ENCODE measurements at places on chromosomes 2 and 18.

- DNase-seq = no peak
Measured at GRCh38 chr2:181614874-181615638, 41.8 kb downstream of the CERKL start.

- no peak for DNase-seq
Measured at GRCh38 chr2:230408244-230408842, 7.7 kb upstream of the SP100 start.

- peak; percentile 18 for DNase-seq
Measured at GRCh38 chr2:27494944-27495554, at the start of gene FNDC4. FNDC4 (minus strand) TSS chr2:27495200; CDS start chr2:27494679, 521 bp downstream.

DNA sequence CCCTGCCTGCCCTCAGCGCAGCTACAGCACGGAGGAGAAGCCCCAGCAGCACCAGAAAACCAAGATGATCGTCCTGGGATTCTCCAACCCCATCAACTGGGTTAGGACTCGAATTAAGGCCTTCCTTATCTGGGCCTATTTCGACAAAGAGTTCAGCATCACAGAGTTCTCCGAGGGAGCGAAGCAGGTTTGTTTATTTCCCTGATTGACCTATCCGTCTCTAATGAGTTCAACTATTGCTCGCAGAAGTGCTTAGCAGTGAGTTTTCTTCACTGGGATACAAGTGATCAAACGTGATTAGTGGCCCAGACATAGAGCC, 639 bp downstream of the MAIP1 start:
- no peak for DNase-seq

DNA sequence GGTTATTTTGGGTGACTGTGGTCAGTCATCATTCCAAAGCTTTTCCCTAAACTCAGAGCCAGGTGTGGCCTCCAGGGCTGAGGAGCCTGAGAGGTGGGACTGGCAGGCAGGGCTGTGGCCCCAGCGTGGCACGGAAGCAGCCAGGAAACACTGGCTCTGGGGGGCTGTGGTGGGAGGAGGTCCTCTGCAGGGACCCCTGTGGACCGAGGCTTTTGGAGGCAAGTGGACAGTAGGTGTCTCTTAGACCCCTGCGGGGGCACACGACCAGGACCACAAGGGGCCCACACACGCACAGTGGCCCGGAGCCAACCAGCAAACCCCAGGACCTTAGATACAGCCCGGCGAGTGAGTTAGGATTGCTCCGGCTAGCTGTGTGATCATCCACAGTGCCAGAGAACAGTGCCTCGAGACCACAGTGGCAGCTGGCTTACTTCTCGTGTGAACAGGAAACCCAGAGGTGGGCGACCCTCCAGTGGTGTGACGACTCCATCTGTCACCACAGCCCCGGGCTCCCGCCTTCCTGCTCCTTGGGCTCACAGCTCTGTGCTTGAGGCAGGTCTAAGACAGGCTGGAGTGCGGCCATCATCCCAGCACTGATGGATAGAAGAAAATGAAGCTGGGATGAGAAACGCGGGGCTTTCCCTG, 1.6 kb upstream of the RTP5 start:
- peak; percentile 41 for DNase-seq

DNA sequence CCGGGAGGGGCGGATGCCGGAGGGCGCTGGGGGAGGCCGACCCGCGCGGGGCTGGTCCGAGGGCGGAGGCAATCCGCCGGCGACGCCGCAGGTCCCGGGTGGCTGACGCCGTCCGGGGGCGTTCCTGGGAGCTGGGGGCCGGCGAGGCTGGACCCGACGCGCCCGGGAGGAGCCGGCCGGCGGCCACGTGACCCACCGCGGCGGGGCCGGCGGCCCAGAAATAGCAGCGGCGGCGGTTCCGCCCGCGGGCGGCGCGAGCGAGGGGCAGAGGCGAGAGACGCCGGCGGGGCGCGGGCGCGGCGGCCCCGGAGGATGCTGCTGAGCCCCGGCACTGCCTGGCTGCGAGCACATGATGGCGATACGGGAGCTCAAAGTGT, at the start of gene RAB31:
RAB31 (plus strand) TSS at position 245 of the 377 bp plus-strand sequence; CDS start at position 350, 105 bp downstream.
- no peak for DNase-seq

DNA sequence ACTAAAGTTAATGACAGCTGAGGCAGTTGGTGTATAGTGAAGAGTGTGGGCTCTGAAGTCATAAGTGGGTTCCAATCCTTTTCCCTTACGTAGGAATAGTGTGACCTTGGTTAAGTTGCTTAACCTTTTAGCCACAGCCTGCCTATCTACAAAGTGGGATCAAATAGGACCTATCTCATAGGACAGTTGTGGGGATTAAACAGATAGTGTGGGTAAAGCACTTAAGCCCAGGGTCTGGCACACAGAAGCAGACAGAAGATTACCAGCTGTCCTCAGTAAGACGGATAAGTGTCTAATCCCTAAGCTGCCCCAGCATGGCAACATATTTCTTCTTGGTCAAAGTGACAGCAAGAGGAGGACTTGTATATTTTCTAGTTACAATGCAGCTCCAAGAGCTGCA, 28.2 kb downstream of the UBE2F start:
- no peak for DNase-seq

- DNase-seq = no peak
Measured at GRCh38 chr2:107685421-107685986, 141.2 kb upstream of the RGPD4 start.

DNA sequence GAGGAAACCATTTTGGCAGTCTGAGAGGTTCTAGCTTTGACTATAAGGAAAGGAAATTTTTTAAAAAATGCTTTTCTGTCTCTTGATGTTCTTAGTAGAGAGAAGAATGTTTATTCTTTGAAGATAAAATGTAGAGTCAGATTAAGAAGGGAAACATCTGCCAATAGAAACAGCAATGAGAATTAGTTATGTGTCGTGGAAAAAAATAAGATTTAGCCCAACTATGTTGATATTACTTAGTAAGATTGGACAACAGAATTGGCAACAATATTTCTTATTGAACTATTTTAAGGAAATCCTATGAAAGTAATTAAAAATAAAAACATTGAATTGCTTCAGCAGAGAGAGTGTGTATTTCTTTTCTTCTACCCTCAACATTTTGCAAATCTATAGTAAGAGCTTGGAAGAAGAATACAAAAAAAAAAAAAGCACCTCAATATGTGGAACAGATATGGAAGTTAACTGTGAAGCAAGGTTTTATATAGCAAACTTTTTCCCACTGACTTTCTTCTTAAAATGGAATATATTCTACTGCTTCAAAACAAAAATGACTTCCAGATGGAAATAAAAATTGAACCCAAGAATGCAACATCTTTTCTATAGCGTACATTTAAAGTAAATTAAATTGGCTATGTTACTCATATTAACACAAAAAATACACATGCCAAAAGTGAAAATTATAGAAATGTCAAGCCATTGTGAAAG, 177.9 kb downstream of the FAM124B start:
- no peak for DNase-seq

GRCh38 chr2:10495311-10495987, 47.3 kb upstream of the ODC1 start:
- DNase-seq = no peak

DNA sequence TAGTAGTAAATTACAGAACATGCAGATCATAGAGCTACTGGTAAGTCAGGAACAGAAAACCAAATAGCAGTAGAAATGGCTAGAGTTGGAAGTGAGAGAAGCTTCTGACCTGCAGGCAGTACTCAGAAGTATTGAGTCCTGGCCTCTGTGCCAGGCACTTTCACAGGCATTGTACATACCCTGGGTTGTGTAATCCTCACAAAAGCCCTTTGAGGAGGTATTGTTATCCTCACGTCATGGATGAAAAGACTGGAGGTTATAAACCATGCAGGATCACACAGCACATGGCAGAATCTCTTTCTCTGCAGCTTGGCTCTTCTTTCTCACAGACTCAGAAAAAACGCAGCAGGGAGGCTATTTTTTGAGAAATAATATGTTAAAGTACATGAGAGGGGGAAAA, 789.3 kb upstream of the FAM98A start:
- DNase-seq = no peak

- DNase-seq = no peak
Measured at GRCh38 chr2:120637847-120638246, 97.8 kb upstream of the GLI2 start.

DNA sequence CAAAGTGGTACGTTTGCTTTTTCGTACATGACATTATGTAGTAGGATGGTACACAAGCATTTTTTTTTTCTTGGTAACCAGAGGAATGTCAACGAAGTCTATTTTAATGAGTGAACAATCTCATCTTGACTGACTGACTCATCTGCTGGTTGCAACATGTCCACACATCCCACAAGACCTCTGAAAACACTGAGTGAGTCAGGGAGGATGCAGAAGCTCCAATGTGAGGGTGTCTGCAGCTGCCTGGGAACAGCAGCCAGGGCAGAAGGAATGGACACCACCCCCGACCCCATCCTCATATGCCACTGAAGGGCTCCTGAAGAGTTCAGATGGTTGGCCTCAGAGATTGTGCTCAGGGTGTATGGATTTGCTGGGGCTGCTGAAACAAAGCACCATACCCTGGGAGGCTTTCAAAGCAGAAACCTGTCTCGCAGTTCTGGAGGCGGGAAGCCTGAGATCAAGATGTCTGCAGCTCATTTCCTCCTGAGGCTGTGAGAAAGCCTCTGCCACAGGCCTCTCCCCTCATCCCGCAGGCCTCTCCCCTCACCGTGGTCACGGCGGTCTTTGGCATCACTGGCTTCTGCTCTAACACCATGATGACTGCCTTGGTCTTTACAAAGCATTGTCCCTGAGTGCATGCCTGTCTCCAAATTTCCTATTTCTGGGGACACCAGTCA, 124.6 kb downstream of the LRATD1 start:
- DNase-seq = no peak

DNA sequence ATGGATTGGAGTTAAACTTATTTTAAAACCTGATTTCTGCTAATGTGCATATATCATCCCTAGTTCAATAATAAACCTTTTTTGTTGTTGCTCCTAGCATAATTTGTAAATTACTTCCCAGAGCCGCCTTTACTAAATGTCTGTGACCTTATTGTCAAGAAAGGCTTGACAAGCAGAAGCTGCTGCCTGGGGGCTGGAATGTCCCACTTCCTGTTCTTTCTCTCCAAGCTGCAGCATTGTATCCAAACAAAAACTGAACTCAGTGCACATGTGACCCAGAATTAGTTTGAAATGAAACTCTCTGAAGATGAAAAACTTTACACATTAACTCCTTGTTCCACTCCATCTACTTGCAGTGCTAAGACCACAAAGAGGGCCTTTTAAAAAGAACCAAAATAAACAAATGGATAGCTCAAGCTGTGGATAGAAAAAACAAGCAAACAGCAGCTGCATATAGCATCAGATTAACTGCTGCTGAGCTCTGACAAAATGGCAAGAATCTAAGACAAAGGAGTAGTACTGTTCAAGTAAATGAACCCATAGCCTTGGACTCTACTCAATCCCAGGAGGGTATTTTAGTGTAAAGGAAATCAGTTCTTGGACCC, 99.8 kb upstream of the NEUROD1 start:
- DNase-seq = no peak

DNA sequence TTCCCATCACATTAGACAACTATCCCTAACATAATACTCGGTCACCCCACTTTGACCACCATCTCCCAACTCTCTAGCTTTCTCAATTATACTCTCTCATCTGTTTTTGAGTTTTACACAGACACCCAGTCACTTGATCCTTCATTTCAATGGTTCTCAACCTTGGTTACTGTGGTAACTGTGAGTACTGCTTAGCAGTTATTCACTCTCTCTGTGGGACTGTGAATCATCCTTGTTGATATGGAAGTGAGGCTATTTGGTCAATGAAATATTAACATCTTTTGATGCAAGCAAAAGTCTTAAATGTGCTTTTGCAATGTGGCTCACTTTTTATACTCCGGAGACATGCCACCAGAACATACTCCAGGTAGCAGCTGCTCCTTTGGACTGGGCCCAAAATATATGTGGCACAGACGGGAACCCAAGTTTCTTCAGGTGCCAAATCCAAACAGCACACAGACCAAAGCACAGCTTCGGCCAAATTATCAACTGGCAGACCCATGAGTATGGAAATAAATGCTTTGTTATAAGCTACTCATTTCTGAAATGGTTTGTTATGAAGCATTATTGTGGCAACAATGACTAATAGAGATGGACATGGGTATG, 75.0 kb upstream of the SLC25A52 start:
- DNase-seq = no peak

GRCh38 chr2:43102366-43103092, 123.9 kb downstream of the ZFP36L2 start:
- DNase-seq = no peak

- DNase-seq = no peak
Measured at GRCh38 chr2:65059071-65059470, 2.9 kb downstream of the CEP68 start.

DNA sequence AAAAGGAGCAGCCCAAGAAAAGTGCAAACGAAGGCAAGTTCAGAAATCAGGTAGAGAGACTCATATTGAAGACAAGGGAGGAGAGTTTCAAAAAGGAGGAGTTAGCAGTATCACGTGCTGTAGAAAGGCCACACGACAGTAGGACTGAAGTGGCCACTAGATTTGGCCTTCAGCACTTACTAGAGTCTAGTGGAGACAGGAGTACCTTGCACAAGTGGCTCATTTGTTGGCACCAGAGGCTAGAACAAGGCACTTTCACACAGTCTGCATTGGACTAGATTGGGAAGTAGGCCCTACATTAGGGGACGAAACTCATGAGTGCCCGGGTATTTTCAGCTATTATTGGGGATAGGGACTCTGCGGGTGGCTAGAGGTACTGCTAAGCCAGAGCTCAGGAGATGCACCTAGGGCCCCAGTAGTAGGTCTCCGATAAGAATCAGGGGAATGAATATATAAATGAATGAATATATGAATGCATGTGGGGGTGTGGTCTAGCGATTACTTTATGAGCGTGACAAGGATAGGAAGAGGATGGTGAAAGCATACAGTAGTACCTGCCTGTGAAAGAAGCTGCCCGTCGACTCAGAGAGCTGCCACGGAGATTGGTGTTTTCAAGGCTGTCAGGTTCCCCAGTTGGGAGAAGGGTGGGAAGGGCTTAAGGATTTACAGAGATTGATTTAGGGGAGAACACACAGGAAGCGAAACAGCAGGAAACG, 1.4 kb upstream of the NCOA1 start:
- no peak for DNase-seq

DNA sequence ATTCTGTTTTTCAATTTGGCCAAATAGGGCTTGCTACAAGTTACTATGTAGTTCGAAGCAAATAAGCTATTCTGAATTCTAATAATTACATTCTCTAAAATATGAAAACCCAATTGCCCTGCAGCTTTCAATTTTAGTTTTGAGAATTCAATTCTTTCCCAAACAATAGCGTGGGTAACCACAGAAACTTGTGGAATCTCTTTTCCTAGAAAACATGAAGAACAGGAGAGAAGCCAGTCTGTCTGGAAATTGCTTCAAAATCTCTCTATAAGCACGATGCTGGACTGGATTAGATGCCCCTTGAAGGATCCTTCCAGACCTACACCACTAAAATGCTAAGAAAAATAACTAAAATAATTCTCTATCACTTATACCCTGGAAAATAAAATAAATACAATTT, 115.0 kb downstream of the THADA start:
- DNase-seq = no peak

DNA sequence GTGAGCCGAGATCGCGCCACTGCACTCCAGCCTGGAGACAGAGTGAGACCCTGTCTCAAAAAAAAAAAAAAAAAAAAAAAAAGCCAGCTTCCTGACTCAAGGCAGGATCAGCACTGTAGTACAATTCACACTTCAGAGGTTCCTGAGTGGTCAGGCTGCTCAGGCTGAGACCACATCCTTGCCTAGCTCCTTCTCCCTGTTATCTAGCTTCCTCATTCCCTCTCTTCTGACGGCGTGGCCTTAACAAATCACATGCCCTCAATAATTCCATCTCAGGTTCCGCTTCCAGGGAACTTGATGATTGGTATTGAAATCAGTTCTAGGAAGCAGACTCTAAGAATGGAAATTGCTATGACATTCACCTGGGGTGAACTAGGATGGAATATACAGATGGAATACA, 29.8 kb upstream of the KDM3A start:
- no peak for DNase-seq

GRCh38 chr18:78699499-78699898, 280.1 kb upstream of the SALL3 start:
- DNase-seq = no peak

All from T-helper 2 cell treated with Interferon-gamma antibody and Interleukin-4, amounts not matched to agents 5 μg/mL and 100 μg/mL, for 36 hours (primary cell).